ENCODE measurements at places on chromosomes 6 and 20.

DNA sequence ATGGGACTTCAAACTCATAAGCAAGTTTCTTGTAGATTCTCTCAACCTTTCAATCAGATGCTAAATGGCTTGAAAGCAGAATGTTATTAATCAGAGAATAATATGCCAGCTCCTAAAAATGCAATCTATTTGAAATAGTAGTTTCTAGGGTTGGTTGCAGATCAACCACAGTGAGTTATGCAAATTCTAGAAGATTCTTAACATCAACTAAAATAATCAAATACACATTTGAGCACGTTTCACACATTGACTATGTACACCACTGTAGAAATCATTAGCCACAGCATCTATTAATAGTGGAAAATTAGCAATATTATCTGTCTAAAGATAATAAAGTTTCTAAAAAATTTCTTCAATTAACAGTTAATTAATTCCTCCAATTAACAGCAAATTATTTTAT lies 141.9 kb upstream of the GJE1 start:
- DNase-seq = no peak

- peak; percentile 56 for DNase-seq
Measured at GRCh38 chr6:20705741-20706140, 171.5 kb downstream of the CDKAL1 start.

DNA sequence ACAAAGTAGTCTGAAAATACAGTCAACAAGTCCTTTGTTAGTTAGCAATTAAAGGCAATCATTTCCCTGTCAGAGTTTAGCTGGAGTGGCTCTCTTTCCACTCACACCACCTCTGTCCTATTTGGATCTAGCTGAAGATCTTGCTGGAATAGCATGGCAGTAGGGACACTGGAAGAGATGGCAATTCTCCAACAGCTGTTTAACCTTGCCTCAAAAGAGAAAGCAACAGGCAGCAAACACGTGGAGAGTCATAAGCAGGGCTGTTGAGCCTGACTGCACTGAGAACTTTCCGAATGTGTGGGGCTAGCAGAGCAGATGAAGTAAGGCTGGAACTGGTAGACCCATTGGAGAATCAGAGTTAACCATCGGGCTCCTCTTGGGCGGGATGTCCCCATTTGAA lies 38.0 kb upstream of the PRSS35 start:
- no peak for DNase-seq

DNA sequence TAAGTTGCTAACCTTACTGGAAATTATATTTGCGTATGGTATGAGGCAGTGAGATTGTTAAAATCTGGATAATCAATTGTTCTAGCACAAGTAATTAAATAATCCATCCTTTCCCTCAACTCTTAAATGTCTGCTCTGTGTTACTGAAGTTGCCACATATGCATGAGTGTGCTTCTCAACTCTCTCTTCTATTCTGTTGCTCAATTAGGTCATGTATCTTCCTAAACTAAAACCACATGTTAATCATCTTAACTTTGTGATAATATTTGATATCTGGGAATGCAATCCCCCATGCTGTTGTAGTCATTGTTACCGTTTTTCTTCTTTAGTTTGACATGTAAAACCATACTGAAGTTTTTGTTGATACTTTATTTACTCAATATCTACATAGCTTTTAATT lies 63.5 kb upstream of the STMND1 start:
- no peak for DNase-seq

GRCh38 chr6:138162955-138163575 lies 1.3 kb downstream of the ARFGEF3 start:
- DNase-seq = no peak

GRCh38 chr6:129748212-129748900 lies 38.4 kb upstream of the ARHGAP18 start:
- DNase-seq = peak; percentile 88

DNA sequence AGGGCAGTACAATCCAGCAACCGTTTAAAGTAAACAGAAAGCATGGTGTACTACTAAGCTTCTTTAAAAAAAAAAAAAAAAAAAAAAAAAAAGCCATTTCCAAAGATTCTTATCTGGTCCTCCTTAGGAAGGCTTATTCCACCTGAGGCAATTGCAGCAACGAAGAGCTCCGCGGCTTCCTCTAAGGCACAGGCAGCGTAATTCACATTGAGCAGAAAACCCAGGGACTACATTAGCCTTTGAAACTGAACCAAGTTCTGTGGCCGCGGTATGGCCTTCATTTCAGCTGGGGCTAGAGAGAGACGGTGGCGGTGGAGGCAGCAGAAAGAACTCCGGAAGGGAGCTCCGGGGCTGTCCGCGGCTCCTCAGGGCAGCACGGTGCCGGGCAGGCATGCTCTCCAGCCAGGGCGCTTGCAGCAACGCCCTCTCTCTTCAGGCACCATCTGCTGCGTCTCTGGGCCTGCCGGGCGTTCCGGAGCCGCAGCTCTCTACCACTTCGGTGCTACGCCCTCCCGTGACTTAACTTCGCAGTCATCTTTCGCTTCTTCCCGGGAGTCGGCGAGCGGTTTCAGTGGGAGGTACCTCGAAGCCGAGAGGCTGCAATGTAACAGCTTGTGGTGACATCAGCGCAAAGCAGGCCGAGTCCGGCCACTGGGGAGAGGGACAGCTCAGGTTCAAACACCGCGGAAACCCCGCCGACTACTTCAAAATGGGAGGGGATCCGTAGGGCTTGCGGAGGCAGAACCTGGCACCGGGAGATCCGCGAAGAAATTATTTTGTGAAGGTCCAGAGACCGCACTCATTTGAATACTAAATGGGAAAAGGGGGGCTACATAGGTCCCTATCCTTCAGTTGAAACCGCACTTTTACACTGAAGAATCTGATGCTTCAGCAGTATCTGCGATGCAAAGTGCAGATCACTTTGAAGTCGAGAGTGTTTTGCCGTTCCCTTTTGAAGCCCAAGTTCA lies 100.0 kb downstream of the DST start:
- DNase-seq = peak; percentile 88

- DNase-seq = no peak
Measured at GRCh38 chr20:20552076-20552475, 160.4 kb downstream of the RALGAPA2 start.

GRCh38 chr20:63158845-63159244 lies 57.1 kb downstream of the YTHDF1 start:
- no peak for DNase-seq

- DNase-seq = no peak
Measured at GRCh38 chr20:2084703-2085102, 16.9 kb upstream of the STK35 start.

DNA sequence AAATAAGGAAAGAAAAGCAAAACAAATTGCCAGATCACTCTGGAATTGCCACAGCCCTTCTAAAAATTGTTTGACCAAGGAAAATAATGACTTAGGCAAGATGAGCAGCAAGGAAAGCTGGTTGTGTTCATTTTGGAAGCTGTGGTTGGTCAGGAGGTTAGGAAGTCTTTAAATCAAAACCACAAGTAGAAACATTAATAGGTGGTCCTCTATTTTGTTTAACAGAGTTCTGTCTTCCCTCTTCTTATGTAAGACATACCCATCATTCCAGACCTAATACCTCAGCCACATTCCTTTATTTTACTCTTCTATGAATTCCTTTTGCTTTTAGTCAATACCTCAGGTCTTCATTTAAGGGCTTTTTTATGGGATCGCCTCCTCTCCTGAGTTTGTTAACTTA lies 422.2 kb upstream of the PLCB4 start:
- no peak for DNase-seq

DNA sequence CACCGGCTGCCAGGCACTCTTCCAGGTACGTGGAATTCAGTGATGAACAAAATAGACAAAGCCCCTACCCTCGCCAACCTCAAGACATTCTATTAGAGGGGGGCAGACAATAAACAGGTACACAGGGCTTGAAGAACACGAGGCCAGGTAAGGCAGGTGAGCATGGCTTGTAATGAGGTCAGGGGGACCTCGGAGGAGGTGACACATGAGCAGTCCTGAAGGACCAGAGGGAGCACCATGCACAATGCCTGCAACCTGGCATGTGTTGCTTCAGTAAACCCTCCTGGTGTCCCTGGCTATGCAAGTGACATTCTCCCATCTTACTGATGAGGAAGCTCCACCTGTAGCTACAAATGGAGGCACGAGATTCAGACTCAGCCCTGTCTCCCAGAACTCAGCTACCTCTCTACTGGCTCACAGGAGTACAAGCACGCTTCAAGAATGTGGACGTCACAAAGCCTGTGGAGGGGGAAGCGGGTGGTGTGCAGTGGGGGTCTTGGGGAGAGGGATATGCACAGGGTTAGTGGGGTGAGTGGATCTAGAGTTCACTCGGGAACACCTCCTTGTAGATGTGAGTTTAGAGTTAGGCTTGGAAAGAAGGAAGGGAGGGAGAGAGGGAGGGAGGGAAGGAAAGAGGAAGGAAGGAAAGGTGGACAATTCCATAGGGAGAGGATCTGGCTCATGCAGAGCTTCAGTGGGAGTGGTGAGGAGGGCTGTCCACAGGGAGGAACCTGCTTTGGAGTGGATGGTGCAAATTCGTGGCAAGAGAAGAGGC lies 7.6 kb upstream of the MAPK13 start:
- DNase-seq = no peak

- no peak for DNase-seq
Measured at GRCh38 chr6:3881711-3882421, 32.7 kb downstream of the FAM50B start.

GRCh38 chr6:20876036-20876435 lies 341.8 kb downstream of the CDKAL1 start:
- DNase-seq = no peak

DNA sequence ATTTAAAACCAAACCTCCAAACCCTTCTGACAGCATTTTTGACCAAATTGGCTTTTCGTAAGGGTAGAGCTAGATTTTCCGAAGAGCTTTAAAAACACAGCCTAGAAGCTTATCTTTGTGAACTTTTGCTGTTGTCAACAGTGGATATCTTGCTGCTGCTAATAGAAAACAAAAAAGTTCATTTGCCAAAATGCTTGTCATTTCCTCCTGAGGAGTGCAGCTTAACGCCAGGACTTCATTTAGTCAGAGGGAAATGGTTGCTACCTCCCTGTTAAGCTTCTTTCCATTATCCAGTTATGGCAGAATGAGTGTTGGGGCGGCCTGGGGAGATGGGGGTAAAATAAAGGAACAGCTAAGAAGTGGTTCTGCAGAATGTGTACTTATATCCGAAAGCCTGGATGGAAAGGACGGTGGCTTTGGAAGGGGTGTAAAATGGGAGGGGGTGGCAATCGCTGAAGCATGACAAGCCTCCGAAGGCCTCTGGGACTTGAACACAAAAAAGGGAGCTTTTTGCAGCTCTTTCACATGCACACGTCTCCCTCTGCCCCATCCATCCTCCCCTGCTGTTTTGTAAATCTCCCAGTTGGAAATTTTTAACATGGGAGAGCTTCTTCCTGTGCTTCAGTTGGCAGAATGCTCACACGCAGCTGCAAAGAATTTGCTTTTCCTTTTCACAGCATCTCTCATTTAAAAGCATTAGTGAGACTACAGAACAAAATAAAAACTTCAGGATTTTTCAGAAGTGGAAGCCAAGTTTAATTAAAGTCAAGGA lies 22.5 kb downstream of the JARID2 start:
- no peak for DNase-seq

GRCh38 chr20:57195023-57195422 lies 71.4 kb downstream of the BMP7 start:
- no peak for DNase-seq

GRCh38 chr20:49775229-49775693 lies 37.4 kb upstream of the SLC9A8 start:
- no peak for DNase-seq

DNA sequence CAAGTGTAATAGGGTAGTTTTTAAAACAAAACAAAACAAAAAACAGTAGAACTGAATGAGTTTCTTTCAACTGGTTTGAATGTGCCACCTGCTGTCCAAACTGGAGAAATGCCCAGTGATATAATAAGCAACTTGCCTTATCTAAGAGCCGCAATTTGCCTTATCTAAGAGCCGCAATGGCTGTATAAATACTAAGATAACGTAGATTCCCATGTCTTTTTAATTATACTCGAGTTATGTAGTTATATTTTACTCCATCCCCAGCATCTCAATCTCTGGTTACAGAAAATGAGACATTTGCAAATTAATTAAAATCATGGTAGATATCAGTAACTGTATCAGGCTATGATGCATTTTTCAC lies 67.2 kb downstream of the RPP40 start:
- DNase-seq = peak; percentile 36

GRCh38 chr6:146957181-146958093 lies 246.8 kb upstream of the STXBP5 start:
- DNase-seq = no peak

DNA sequence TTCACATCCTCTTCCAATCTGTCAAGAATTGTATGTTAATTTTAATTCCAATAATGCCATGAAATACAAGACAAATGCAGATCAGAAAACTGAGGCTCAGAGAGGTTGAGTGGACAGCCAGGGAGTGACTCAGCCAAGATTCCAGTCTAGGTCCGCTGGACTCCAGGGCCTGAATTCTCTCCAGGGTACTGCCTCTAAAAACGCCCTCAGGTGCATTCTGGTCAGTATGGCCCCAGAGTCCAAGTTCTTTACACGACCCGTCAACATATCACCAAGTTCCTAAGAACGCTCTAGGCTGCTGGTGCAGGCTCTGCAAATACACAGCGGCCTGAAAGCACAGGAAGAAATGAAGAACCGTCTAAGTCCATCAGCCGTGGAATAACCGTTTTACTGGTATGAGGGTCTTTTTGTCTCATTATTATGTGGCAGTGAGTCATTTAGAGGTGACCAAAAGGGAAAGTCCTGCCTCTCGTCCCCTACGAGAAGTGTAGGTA lies 709 bp upstream of the ASXL1 start:
- DNase-seq = no peak

DNA sequence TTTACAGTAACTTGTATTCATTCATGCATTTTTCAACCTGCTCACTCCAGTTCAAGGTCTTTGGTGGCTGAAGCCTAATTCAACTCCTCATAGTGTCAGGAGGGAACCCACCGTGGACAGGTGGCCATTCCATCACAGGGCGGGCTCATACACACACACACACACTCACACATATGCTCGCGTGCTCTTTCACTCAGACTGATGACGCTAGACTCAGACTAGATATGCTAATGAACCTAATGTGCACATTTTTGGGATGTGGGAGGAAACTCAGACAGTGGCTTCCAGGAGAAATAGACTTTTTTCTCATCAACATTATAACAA lies 56.7 kb downstream of the TRIM27 start:
- DNase-seq = peak; percentile 30

DNA sequence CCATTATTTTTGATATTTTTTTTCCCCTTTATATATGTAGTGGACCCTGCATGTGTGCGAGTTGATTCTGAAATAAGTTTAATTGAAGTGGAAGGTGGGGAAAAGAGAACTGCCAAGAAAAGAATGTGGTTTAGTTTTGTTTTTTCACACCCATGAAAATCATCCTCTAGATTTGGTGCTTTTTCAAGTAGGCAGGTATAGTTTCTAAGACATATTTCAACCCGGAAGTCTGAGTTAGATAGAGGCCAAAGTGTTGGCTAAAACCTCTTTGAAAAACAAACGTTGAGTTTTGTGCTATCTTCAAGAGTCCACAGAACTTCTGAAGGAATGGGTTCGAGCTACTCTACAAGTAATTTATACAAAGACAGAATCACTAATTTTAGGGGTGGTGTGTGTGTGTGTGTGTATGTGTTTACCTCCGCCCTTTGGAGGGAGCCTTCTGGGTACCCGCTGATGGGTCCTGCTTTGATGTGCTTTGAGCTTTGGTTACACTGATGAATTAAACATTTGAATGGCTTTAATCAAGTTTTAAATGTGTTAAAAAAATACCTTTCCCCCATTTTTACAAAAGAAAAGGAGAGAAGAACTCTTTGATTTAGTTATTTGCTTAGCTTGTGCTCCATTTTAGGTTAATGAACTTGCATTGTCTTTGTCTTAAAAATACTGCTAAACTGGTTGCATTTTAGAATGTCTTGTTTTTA lies 2.5 kb downstream of the RREB1 start:
- no peak for DNase-seq

GRCh38 chr6:119312875-119313338 lies 36.7 kb downstream of the MAN1A1 start:
- DNase-seq = peak; percentile 56

- DNase-seq = no peak
Measured at GRCh38 chr6:9116026-9116425, 680.7 kb upstream of the SLC35B3 start.

All from activated CD4-positive, alpha-beta T cell treated with anti-CD3 and anti-CD28 coated beads, Interleukin-2, amount 50 U/mL, for 16 hours (primary cell).